ENCODE measurements at places on chromosomes 1 and 21. TPM values are rescaled to one million over a fixed set of nuclear protein-coding genes. Genes with fewer than 3 reads are reported as not detected.

GRCh38 chr1:8006037-8006963 is 19.8 kb downstream of the ERRFI1 start:
- DNase-seq: no peak

The CDCA8 gene
- total RNA-seq: 43.9 TPM

DNA sequence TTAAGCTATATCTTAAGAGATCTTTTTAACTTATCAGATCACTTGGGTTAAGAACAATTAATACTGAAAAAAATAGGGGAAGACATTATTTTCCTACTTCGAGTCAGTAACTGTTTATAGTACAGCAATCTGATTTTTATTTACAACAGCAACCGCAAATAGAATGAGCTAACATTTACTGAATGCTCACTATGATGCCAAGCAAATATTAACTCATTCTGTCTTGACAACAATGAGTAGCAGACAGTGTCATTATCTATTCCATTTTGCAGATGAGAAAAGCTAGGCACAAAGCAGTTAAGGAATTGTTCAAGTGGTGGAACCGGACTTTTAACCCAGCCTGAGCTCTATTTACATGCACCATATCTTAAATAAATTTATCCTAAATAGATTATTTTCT is 273.7 kb downstream of the NTNG1 start:
- DNase-seq: no peak

- DNase-seq: no peak
Observed at GRCh38 chr1:4344065-4344732, 310.2 kb upstream of the AJAP1 start.

GRCh38 chr1:114263343-114263742 is 109.7 kb upstream of the SYT6 start:
- no peak for DNase-seq

The LMOD1 gene
- total RNA-seq: 0.82 TPM

The VAV3 gene
- total RNA-seq: 10.4 TPM

DNA sequence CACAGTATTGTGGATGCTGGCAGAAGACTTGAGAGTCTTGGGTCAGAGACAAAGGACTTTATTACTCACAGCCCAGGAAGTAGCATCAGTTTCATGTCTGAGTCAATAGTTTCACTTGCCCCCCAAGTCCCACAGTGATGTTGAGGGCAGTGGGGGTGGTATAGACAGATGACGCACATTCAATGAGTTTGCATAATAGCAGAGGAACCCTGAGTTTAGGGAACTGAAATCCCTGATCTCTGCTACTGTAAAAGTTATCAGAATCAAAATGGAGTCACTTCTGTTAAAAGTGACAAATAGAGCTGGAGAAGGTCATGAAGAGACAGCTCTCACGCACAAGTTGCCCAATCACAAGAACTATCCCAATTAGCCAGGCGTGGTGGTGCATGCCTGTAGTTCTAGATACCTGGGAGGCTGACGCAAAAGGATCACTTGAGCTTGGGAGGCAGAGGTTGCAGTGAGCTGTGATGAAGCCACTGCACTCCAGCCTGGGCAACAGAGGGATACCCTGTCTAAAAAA is 11.5 kb upstream of the HCRTR1 start:
- DNase-seq: no peak

DNA sequence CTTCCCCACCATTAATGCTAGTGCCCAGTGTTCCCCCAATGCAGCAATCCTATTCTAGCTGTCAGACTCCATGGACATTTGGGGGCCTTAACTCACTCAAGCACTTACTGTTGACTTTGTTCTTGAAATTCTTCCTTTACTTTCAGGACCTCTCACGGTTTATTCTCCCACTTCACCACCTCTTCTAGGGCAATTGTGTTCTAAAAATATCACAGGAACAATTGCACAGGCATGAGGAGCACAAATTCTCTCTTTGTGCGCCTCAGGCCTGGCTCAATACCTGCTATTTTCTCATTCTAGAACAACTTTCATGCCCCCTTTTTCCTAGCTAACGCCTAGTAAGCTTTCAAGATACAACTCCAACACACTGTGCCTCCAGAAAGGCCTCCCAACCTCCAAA is 7.3 kb downstream of the MAB21L3 start:
- DNase-seq: no peak

The ZNF691 gene
- total RNA-seq: 18.6 TPM

- no peak for DNase-seq
Observed at GRCh38 chr21:37350472-37350871, 16.1 kb upstream of the DYRK1A start.

Data from H1 (cell line).